ENCODE measurements at places on chromosomes 4 and X.

DNA sequence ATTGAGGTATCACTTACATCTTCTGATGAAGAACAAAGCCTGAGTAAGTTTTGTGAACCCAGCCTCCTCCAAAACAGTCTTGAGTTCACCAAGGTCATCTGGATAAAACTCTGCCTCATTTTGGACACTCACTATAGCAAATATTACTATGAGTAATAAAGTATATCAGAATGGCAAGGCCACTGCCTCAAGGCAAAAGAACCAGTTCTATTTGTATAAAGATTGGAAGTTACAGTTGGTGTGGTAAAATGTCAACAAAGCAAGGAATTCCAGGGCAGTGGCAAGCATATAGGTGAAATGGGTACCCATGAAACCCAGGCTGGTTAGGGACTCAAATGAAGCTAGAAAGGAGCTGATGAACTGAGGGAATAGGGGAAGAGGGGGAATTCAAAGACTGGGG lies 2.4 kb upstream of the ARHGEF6 start:
- no peak for DNase-seq

DNA sequence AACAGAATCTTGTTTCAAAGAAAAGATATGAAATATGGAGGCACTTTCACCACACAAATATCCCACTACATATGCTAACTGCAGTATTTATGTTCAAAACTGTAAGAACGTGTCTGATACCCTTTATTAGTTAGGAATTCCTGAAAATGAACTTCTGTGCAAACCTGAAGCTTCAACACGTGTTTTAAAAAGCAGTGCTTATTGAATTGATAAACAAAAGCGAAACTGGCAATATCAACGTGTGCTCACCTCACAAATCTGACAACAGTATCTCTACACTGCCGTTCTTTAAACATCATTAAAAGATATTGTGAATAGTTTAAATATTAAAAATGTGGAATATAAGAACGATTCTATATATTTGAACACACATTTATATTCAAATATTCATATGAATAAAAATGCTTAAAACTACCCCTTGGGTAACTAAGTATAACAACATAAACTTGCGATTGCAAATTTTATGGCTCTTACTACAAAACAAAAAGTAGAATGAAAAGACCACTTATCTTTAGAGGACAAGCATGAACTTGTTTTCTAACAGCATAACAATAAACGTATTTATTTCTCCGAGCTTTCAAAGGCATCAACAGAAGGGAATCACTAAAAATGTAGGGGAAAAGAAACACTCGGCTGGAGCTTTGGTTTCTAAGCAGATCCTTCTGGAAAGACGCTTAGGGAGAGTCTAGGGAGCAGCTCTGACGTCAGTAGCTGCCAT lies at the start of gene LRP2BP:
Gene LRP2BP (minus strand): TSS at position 687 of the 718 bp plus-strand sequence. CDS start 17,738 bp downstream, outside the sequence.
- DNase-seq, result no peak

DNA sequence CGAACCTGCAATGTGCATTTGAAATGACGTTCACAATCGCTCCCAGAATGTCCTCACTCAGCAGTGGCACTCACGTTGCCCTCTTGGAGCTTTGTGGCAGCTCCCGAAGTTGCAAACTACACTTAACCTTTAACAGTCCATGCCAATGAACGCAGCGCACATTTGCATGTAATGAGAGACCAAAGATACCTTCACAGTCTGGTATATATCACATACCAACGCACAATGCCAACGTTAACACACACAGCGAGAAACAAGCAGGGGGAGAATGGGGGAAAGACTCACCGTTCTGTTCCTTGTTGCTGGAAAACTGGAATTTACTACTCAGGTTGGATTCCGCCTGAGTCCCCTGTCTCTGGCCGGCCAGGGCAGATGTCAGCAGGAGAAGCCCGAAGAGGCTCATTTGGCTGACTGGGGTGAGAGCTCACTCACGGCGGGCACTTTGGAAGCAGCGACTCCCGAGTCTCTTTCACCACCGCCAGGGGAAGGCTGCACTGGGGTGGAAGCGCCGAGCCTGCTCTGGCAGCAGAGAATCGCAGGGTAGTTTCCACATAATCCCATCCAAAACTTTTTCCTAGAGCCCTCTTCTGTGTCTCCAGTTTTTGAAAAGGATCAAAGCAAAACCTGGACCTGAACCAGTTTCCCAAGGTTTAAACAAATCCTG lies 966 bp downstream of the PDGFC start:
- DNase-seq, result no peak

DNA sequence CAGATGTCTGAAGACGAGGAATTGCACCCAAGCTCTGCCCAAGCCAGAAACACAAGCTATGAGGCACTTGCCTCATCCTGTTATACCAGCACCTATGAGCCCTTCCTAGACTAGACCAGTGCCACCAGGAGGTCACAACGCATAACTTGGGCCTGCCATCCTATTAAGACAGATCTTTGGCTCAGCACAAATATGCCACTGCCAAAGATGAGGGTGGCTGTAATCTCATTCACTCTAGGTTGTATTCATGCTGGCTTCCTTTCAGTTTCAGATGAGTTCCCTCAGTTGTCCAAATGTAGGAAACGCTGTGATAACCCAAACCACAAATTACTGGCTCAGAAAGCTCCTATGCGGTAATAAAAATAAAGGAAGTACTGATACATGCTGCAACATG lies 76.5 kb upstream of the CITED1 start:
- DNase-seq, result no peak

GRCh38 chr4:98383431-98384106 lies 122.4 kb downstream of the RAP1GDS1 start:
- DNase-seq, result no peak

DNA sequence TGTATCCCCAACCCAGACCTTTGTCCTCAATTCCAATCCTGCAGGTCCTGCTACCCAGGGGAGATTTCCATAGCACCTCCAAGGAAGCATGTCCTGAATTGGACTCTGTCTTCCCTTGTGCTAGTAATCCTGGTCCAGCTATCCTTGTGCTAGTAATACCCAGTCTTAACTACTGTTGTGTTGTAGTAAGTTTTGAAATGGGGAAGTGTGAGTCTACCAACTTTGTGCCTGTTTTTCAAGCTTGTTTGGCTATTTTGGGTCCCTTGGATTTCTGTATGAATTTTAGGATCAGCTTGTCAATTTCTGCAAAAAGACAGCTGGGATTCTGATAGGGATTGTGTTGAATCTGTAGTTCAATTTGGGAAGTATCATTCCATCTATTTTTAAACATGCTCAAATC lies 51.4 kb downstream of the CD99L2 start:
- DNase-seq, result no peak

Data from T-cell (primary cell).